ENCODE measurements at places on chromosomes 11 and 22.

GRCh38 chr11:86116386-86116726 lies 47.5 kb upstream of the PICALM start:
- no peak for DNase-seq

GRCh38 chr11:130828741-130829140 lies 87.5 kb downstream of the SNX19 start:
- no peak for DNase-seq

- DNase-seq: no peak
These were observed 102.3 kb upstream of the CD44 start for GRCh38 chr11:35036639-35037038.

GRCh38 chr11:46697303-46697702 lies 3.1 kb downstream of the ARHGAP1 start:
- no peak for DNase-seq

- peak; percentile 70 for DNase-seq
These were observed 6.5 kb upstream of the SPON1 start for GRCh38 chr11:13955971-13956421.

GRCh38 chr11:92861634-92862033 lies 107.8 kb upstream of the MTNR1B start:
- no peak for DNase-seq

- DNase-seq: no peak
These were observed 3.7 kb downstream of the ALX4 start for GRCh38 chr11:44306052-44306917.

DNA sequence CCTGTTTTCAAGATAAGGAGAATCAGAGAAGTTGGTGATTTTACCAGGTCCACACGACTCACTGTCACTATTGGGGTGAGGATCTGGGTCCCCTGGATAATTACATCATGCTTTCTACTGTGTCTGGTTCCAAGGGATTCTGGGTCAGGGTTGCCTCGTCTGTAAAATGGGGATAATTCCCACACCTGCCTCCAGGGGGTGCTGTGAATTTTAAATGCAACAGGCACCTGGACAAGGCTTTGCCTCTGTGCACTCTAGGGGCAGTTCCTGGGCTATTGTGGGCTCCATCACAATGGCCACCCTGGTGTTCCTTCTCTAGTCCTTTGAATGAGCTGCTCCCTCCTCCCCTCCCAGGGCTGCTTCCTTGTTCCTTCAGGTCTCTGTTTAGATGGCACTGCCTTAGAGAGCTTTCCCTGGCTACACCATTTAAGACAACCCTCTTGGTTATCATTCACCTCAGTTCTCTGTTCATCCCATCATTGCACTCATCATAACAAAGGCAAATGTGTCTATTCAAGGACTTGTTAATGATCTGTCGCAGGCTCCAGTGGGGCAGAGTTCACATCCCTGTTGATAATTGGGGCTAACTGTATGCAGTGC lies 178.6 kb downstream of the MIAT start:
- peak; percentile 55 for DNase-seq
